ENCODE measurements at places on chromosomes 1 and 21.

DNA sequence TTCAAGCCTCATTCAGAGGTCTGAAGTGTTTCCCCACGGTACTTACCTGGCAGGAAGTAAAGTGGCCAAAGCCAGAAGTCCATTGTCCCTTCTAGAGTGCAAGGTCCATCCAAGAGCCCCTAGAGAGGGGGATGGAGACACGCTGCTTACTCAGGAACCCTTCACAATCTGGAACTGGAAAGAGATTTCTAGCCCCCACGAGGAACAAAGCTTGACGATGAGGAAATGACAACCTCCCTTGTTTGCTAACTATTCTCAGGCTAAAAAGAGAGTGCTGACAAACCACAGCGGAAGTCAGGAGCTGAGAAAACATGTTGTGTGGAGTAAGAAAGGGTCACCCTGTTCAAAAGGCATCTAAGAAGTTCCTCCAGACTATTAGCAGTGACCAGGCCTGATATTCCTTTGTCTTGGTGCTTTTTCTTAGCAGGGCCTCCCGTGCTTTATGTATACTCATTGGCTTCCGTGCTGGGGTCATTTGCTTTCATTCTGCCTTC is at the start of gene FCMR:
Gene FCMR (minus strand): TSS at position 170 of the 494 bp plus-strand sequence. CDS start 87 bp downstream, at position 83.
- DNase-seq = no peak

- DNase-seq = no peak
Measured at GRCh38 chr1:151435174-151435573, 24.1 kb downstream of the POGZ start.

DNA sequence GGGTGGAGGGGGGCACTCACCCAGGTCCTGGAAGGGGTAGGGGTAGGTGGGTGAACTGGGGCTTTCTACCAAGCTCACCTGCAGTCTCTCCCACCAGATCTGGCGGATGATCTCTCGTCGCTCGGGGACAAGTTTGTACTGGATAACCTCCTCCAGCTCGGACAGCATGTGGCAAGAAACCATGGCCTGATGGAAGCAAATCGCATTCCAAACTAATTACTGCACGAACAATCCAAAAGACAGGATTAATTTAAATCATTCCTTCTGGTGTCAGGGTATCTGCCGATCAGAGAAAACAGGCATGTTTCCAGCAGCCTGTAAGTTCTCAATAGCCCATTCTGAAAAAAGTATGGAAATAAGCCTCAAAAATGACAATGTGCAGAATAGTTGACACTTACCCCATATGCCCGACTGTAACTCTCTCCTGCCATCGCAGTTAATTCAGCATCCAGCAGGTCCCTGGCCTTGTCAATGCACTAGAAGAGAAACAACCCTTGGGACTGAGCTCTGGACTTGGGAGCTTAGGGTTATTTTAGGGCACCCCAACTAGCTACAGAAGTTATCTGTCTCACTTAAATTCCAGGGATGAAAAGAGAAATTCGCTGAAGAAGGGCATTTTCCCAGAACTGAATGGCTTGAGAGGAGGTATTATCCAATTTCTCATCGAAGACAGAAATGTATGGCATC is 44.4 kb upstream of the ANGPTL7 start:
- no peak for DNase-seq

- DNase-seq = no peak
Measured at GRCh38 chr21:42466700-42467099, 29.3 kb downstream of the RSPH1 start.

DNA sequence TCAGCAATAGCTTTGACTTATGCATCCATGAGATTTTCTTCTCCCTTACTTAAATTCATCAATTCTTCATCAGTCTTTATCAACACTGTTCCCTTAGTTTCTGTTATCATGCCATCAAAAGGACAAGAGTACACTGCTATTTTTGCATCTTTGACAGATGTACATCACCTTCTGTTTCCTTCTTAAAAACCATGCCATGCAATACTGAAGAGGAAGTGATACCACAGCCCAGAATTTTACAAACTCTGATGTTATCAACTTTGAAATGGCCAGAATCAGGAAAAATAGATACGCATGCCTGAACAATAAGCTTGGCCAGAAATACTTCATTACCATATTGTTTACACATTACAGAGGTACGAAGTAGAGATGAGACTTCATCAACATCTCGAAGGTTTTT is 21.1 kb downstream of the FMO5 start:
- no peak for DNase-seq

DNA sequence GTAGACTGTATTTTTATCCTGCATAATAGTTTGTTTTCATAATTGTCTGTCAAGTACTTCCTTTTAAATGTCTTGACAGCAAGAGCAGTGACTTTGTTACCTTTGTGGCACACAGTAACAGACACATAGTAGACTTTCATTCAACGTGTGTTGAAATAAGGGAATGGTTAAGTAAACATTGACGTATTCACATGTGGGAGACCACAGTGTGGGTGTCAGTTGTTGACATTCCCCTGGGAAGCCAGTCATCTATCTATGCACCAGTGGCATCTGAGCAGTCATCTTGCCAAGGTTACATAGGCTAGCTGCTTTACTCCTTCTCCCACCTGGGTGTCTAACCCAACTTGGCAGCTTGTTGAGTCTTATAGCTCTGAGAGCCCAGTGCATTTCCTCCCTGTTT is 1.4 kb upstream of the NUP133 start:
- no peak for DNase-seq

Measured in ascending aorta (tissue), 2 donors.